ENCODE measurements at places on chromosomes 16 and 17.

DNA sequence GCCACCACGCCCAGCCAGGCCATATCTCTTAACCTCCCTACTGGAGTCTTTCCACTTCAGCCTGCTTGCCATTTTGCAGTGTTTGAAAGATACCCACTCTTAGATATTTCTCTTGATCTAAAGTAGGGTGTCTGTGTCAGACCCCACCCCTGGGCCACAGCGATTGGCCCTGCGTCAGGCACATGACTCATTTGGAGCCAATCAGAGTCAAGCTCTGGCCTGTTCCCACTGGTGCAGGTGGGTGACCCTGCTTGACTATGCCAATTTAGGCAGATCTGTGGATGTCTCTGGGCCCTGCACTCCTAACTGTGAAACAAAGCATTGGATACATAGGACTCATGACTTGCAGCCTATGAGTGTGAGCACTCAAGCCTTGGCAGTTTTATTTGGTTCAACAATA lies 27.6 kb downstream of the FOXL1 start:
- DNase-seq = no peak

- DNase-seq = no peak
Observed at GRCh38 chr16:21644674-21645073, 7.7 kb downstream of the IGSF6 start.

DNA sequence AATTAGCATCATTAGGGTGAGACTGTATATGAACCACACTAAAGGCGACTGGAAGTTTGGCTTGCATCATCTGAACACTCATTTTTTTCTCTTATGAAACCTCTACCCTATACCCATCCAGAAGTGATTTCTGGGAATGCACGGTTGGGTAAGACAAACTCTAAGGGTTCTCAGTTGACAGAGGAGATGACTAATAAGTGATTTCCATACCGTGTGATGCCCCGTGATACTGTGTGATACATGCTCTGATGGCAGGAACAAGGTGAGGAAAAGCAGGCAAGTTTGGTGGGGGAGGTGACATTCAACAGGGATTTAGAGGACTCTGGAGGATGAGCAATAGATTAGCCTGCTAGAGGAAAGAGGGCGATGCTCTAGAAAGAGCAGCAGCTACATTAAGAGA lies 156.4 kb upstream of the CCL2 start:
- DNase-seq = peak; percentile 1

- no peak for DNase-seq
Observed at GRCh38 chr17:59832883-59833379, 59.8 kb downstream of the TUBD1 start.

DNA sequence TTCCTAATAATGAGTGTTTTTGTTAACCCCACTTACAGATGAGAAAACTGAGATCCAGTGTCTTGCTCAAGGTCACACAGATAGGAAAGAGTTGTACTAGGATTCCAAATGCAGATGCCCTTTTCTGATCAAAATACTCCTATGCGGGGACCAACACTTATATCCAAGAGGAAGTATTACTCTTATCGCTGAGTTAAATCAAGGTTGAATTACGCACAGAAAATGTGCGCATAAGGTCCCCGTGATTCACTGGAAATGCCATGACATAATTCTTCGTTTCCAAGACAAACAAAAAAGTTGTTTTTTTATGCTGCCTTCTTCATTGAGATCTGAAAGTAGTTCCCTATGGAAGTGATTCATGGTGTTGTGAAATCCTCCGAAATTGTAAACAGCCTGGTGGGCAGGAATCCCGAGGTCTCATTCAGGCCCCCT lies 463.8 kb upstream of the HSBP1 start:
- peak; percentile 98 for DNase-seq

- no peak for DNase-seq
Observed at GRCh38 chr16:64687786-64688185, 434.1 kb downstream of the CDH11 start.

DNA sequence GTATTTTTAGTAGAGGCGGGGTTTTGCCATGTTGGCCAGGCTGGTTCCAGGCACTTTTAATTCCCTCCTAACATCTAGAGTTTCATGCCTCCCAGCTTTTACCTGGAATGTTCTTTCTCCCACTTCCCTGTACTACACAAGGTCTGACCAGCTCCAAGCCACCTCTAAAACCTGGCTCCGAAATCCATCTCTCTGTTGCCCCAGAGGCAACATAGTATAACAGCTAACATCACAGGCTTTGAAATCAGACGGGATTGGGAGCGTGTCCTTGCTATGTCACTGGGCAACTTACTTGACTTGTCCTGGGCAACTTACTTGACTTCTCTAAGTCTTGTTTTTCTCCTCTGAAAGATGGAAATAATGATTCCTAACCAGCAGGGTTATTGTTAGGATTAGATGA lies 15.1 kb downstream of the UNC45B start:
- DNase-seq = no peak

DNA sequence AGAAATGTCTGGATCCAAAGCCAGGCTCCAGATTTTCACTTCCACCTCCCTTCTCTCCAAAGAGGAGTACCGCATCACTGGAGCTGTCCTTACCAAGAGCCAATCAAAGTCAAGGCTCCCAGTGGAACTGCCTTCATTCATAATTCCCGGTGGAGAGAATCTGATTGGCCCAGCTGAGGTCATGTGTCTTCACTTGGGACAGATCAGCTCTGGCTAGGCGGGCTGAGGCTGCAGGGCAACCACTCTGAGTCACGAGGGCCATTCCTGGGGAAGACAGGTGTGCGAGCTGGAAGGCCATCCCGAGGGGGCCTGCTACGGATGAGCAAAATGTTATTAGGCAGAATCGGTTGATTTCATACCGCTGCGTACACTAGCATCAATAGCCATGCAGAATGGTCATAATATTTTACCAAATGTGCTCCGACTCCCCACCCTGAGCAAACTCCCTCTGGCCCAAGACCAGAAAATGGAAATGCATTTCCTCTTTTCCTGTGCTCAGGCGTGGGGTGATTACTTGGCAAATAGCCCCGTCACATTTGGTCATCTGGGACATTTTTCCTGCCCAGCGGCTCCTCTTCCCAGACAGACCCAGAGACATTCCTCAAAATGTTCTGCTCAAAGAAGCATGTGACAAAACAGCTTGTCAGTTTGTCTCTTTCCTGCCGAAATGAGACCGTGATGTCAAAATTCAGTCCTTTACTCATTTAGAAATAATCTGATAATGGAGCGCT lies 111.1 kb downstream of the AIPL1 start:
- DNase-seq = peak; percentile 17

DNA sequence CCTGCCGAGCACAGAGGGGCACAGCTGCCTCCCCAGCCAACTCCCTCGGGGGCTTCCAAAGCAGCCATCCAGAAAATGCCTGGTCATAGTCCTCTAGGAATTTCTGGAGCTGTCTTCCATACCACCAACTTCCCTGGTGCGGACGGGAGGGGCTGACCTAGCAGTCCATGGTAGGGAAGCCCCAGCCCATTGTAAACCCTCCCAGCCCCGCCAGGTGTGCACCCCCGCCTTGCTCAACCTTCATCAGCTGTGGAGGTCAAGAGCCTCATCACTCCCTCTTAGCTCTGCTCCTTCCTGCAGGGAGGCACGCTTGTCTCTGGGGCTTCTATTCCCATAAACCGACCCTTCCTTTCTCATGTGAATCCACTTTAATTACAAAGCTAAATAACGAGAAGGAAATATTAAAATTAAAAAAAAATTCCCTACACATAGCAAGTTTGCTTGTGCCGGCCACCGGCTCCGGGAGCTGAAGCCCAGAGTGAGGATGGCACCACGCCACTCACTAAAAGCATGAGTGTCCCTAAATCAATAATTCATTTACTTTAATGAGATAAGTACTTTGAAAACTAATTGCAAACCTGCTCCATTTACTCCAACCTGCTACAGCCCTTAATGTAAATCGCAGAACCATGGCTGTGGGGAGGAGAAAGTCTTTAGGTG lies 181.4 kb downstream of the ENGASE start:
- no peak for DNase-seq

- DNase-seq = no peak
Observed at GRCh38 chr17:70107441-70107840, 32.4 kb downstream of the KCNJ16 start.

DNA sequence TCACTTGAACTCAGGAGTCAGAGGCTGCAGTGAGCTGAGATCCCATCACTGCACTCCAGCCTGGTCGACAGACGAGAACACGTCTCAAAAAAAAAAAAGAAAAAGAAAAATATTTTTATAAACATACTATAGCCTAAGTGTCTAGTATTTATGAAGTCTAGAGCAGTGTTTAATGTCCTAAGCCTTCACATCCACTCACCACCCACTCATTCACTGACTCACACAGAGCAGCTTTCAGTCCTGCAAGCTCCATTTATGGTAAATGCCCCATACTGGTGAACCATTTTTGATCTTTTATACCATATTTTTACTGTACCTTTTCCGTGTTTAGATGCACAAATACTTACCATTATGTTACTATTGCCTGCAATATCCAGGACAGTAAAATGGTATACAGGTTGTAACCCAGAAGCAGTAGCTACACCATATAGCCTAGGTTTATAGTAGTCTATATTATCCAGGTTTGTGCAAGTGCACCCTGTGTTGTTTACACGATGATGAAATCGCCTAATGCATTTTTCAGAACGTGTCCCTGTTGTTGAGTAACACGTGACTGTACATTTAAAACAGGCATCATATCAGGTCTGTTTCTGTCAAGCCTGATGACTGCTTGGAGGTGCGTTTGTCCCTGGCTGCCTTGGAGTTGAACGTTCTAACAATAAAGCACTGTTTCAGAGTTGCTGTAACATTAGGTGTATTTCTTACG lies 10.1 kb downstream of the NUDT7 start:
- DNase-seq = peak; percentile 51

- no peak for DNase-seq
Observed at GRCh38 chr16:88681084-88681680, 5.1 kb downstream of the SNAI3 start.

GRCh38 chr17:45436161-45436560 lies 3.5 kb upstream of the ARHGAP27 start:
- DNase-seq = no peak

GRCh38 chr17:63621229-63621683 lies 961 bp upstream of the MAP3K3 start:
- no peak for DNase-seq

DNA sequence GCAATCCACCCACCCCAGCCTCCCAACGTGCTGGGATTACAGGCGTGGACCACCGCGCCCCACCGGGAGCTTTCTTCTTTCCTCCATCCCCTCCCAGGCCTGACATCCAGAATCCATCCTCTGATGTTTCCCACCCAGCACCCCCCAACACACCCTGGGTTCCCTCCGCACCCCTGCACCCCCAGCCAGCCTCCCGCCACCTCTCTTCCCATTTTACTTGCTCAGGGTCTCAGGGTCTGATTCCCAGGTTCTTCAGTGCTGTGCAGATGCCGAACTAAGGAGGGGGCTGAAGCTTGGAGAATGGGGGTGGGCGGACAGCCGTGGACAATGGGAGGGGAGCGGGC lies 225 bp downstream of the ASGR1 start:
- DNase-seq = no peak

- DNase-seq = no peak
Observed at GRCh38 chr17:44176671-44177501, 6.4 kb downstream of the ASB16 start.

- peak; percentile 76 for DNase-seq
Observed at GRCh38 chr17:44363613-44364159, at the start of gene FAM171A2. TSS of gene FAM171A2 (minus strand) at chr17:44363853. CDS start at chr17:44363714, 139 bp downstream.

- DNase-seq = no peak
Observed at GRCh38 chr17:60559995-60560859, 34.2 kb upstream of the APPBP2 start.

DNA sequence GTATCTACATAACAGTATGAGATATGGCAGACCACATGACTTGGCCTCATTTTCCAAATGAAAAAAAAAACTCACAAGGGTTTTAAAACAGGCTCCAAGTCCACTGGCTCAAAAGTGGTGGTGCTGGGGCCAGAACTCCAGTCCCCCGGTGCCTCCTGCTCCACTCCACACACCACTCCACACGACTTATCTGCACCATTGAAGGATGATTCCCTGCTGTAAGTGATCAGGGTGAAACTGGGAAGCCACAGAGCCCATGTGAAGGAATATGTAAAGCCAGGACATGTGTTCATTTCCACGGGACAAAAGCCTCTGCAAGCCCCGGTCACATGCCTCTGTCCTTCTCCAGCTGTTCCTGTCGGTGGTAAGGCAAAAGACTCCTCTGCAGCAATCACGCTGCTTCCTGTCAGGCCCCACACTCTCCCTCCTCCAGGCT lies 97.2 kb downstream of the ZNF18 start:
- DNase-seq = no peak

- no peak for DNase-seq
Observed at GRCh38 chr17:80519091-80519781, 25.4 kb upstream of the RPTOR start.

DNA sequence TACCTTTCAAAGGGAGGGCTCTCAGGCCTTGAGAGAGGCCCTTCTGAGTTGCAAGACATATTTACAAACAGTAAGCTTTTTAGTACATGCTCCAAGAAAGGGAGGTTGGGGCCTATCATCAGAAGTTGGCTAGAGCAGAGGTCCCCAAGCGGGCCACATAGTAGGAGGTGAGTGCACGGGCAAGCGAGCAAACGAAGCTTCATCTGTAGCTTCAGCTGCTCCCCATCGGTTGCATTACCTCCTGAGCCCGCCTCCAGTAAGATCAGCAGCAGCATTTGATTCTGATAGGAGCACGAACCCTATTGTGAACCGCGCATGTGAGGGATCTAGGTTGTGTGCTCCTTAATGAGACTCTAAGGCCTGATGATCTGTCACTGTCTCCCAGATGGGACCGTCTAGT lies 26.2 kb downstream of the PRDM7 start:
- no peak for DNase-seq

DNA sequence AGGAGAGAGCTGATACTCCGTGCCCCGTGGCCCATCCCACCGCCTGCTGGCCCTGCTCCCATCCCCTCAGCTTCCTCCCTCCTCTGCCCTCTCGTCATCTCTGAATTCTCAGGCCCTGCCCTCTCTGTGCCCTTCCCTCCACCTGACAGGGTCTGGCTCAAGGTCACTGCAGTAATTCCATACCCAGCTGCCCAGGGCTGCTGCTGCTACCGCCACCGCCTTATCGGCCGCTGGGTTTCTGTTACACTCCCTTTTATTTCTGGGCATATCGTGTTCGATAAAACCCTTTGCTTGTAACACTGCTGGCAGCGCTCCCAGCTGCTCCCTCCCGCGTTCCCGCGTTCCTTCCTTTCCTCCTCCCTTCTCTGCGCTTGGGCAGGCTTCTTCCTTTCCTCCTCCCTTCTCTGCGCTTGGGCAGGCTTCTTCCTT lies 1.2 kb downstream of the EPN3 start:
- DNase-seq = peak; percentile 28

DNA sequence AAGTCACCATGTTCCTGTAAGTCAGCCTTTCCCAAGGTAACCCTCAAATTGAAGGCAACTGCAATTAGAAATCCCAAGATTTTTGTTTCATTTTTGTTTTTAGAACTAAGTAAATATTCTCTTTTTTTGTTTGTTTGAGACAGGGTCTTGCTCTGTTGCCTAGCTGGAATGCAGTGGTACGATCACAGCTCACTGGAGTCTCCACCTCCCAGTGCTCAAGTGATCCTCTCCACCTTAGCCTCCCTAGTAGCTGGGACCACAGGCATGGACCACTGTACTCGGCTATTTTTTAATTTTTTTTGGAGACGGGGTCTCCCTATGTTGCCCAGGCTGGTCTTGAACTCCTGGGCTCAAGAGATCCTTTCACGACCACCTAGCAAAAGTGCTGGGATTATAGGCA lies 10.6 kb upstream of the LRRC59 start:
- no peak for DNase-seq
